ENCODE measurements at places on chromosomes 3 and 15.

DNA sequence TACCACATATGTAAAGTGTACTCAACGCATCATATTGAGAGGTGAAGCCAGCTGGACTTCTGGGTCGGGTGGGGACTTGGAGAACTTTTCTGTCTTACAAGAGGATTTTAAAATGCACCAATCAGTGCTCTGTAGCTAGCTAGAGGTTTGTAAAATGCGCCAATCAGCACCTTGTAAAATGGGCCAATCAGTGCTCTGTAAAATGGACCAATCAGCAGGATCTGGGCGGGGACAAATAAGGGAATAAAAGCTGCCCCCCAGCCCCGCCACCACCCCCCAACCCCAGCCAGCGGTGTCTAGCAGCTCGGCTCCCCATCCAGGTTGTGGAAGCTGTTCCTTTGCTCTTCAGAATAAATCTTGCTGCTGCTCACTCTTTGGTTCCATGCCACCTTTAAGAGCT lies 6.2 kb upstream of the IVD start:
- no peak for DNase-seq

- DNase-seq, result no peak
These were observed 828.4 kb downstream of the TUSC7 start for GRCh38 chr3:117537949-117538348.

GRCh38 chr15:63490345-63491034 lies 13.9 kb upstream of the USP3 start:
- DNase-seq, result no peak

DNA sequence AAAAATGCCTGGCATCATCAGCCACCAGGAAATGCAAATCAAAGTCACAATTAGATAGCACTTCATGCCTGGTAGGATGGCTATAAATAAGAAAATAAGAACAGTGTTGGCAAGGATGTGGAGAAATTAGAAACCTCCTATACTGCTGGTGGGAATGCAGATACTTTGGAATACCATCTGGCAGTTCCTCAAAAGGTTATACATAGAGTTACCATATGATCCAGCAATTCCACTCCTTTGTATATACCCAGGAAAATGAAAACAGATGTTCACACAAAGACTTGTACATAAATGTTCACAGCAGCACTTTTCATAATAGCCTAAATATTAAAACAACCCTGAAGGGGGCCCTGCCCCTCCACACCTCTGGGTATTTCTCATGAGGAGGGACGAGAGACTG lies 13.7 kb downstream of the ACSBG1 start:
- DNase-seq, result no peak

GRCh38 chr15:48367483-48367882 lies 36.3 kb downstream of the DUT start:
- no peak for DNase-seq

DNA sequence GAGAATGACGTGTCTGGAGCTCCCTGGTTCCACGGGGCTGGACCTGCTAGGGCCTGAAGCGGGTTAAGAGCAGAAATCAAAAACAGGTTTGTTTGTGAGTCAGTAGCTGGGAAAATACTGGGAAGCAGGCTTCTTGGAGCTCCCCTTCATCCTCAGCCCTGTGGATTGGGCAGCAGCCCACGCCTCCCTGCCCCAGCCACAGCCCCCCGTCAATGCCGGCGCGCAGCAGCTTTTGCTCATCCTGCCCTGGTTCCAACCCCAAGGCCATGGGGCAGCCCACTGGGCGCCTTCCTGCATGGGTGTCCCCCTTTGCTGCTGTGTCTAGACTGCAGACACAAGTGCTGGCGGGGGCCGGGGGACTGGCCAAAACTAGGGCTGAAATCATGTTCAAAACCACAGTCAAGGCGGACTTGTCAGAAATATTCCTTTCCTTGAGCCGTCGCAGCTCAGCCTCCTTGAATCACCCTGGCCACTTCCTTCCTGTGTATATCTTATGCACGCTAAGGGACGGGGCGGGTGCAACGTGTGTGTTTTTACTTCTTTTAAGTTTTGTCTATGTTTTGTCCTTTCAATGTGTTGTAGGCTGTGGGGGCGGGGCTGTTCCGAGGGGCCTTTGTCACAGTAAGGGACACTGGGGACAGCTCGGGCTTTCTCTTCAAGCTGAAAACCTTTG lies 108.1 kb downstream of the KLF13 start:
- no peak for DNase-seq

Measured in hypothalamus (tissue), 51 donors.